ENCODE measurements at places on chromosomes 3 and 15.

GRCh38 chr3:147518465-147518864, 109.3 kb downstream of the ZIC1 start:
- no peak for DNase-seq

GRCh38 chr3:123379041-123379830, 69.7 kb downstream of the ADCY5 start:
- DNase-seq = no peak

- no peak for DNase-seq
Measured at GRCh38 chr3:25453619-25454004, 25.5 kb downstream of the RARB start.

- DNase-seq = no peak
Measured at GRCh38 chr15:56866803-56867202, 51.6 kb upstream of the TCF12 start.

DNA sequence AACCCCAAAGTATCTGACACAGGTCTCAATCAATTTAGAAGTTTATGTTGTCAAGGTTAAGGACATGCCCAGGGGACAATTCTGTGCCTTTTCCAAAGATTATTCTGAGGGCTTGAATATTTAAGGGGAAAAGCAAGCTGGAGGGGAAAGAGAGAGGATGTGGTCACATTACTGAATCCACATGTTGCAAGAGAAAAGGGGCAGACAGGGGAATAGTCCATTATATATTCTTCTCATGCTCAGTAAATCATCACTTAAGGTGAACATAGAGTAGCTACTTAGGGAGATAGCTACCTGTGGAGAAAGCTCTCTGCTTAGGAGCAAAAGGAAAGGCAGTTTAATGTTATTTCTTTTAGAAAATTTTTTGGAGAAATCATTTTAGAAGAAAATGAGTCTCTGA, 751.6 kb downstream of the SI start:
- no peak for DNase-seq

GRCh38 chr15:68518046-68518445, 60.7 kb upstream of the CORO2B start:
- DNase-seq = no peak

DNA sequence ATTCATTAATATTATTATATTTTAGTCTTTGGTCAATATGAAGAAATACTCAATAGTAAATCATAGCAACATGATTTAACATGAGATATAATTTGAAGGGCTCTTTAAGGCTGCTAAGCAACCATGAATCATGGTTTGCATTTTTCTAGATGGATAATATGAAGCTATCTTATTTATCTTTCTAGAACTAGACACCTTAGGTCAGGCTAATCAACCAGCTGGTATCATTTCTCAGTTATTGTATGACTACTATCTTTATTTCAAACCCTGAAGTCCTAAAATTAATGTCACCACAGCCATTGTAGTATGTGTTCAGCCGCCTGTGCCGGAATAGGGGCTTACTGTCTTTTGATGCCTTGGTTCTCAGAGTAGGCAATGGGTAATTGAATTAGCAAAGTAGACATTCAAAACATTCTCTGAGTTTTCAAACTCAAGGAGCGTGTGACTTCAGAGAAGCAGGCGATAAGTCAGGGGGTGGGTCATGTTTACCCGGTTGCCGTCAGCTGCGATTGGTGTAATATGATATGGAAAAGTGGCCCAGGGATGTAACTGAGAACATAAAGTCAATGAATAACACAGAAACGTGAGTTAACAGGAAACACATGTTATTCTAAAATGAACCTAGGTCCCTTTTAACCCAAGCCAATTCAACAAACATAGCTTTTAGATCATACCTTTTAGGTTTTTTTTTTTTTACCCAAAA, 93.4 kb upstream of the CTDSPL start:
- no peak for DNase-seq

DNA sequence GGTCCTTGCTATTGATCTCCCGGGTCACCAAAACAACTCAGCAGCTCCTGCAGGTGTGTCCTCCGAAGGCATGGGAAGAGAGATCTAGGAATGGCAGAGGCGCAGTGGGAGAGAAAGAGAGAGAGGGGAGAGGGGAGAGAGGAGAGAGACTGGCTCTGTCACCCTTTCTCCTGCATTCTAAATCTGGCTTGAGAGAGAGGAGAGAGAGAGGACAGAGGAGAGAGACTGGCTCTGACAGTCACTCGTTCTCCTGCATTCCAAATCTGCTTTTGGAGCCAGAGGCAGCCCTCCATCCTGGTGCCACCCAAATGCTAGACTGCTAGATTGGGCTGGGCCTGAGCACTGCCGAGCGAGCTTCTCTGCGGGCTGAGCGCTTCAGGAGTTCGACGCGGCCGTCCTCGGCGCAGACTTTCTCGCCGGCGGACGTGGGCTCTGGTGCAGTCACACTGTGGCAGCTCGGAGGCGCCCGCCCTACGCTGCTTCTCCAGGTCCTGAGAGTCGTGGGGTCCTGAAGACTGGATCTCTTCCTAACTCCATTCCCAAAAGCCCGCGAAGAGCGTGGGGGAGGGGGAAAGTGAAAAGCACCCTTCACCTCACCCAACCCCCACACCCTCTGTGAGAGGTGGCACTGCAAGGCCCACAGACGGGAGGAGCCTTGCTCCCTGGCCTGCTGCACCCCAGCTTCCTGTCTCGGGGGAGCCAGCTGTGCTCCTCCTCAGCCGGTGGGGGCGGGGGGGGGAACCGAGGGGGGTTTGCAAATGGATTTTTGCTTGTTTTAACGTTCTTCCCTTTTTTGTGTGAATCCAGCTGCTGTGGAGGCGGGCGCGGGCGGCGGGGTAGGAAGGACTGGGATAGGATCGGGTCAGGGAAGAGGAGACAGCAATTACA, 222.3 kb downstream of the MEIS2 start:
- DNase-seq = no peak

GRCh38 chr3:13657660-13658435, 108.9 kb downstream of the FBLN2 start:
- DNase-seq = peak; percentile 70

GRCh38 chr3:52106951-52107611, 47.1 kb downstream of the POC1A start:
- DNase-seq = no peak

DNA sequence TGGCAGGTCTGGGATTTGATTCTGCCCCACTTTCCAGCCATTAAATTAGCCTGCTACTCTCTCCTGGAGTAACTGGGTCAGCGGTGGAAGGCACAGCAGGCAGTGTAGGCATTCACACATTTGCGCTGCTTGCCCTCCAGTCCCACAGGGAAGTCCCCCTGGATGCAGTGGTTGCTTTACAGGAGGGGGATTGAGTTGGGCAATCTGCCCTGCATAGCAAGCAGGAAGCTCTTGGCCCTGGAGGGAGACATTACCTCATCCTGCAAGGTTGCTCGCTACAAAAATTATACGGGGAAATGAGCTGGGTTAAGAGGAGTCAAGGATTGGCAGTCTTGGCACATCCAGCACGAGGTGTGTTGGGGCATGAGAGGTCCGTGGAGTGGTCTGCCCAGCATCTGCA, 14.8 kb downstream of the MCM2 start:
- no peak for DNase-seq

DNA sequence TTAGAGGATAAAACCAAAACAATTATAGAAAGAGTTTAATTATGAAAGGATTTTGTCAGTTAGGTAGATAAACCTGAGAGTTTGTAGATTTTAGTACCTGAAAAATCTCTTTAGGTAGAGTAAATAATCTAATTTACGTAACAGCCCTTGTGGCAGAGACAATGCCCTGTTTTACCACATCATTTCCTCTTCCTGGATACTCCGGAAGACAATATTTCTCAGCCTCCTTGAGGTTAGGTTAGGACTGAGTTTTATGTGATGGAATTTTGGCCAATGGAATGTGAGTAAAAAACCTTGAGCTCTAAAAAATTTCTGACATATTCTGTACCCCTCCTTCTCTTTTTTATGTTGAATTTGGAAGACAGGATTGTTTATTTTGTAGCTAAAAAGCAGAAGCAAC, 50.7 kb upstream of the TPRG1 start:
- DNase-seq = no peak

DNA sequence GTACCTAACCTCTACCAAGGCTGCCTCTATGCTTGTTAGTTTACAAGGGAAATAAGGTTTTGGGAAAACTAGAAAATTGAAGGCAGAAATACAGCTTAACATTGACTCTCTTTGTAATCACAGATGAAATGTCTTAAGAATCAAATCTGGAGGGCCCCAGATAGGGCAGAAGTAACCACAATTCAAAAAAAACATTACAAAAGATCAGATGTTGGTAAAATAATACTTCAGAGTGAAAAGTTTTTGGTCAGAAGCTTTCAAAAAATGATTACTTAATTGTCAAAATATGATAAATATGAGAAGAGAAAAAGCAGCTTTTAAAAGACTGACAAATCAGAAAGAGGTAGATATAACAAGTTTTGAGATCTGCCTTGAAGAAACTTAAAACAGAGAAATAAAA, 425.1 kb upstream of the NECTIN3 start:
- DNase-seq = no peak

DNA sequence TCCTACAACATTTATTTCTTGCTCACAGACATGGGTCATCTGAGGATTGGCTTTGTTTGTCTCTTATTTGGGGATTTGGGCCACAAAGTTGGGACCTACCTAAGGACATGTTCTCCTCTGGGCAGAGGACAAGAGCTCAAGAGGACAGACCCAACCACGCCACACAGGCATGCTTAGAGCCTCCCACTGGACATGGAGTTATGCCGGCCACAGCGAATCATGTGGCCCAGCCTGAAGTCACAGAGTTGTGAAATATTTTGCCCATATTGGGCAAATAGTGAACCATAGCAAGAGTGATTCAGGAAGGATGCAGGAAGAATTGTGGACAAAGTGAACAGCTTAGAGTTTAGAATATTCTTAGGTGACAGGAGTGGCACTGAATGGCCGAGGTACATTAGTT, 9.9 kb downstream of the TRAK1 start:
- DNase-seq = no peak

DNA sequence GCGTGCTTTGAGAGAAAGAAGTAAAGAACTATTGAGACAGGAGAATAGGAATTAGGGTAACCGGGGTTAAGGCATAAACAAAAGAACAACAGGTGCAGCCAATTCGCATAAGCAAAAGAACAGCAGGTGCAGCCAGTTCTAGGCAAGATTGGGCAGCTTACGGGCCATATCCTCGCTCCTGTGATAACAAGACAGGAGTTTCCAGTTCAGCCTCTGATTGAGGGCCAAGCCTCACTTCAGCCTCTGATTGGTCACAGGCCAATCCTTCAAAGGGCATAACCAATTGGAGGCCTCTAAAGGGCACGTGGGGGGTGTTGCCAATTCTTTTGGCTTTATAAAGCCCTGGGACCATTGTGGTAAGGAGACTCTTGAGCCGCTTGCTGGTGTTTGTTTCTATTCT, 143.5 kb downstream of the GADL1 start:
- no peak for DNase-seq

DNA sequence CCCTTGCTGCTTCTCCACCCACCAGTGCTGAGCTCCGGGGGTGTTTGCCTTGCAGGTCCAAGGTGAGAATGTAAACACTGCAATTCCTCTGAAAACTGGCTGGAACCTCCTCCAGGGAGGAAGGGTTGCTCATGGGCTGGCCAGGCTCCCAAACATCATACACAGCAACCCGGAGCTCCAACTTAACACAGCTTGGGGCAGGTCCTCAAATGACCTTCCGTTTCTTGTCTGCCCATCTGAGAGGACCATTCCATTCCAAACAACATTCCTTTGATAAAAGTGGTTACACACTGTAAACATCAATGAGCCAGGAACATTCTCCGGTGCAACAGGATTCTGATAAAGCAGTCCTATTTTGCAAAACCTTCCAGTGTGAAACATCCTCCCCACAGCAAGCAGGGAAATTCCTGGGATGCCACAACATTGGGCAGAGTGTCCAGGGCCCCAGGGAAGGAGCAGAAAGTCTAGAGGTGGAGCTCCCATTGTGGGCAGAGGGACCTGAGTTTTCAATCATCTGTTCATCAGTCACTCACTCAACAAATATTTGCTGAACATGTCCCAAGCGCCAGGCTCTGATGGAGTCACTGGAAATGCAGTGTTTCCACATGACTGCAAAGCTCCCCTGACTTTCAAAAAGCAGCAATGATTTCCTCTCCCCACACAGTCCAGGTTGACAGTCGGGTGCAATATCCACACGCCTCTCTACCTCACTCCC, 7.3 kb upstream of the HEG1 start:
- DNase-seq = no peak

- DNase-seq = no peak
Measured at GRCh38 chr3:89320186-89320585, 212.8 kb downstream of the EPHA3 start.

DNA sequence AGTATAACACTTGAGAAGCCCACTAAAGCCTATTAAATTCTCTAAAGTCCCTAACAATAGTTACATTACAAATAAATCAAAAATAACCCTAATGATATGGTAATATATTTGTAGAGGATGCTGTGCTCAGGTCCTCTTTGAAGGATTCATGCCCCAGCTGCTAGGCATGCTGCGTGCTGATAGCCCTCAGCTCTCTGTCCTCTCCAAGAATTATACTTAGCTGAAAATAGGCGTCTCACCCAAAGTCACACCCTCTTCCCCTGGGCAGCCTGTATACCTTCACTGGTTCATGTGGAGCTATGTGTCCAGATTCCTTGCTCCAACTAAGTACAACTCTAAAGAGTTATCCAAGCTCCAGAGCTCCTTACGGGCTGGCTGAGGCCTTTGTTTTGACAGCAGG, 312.5 kb upstream of the ZNF385D start:
- no peak for DNase-seq

DNA sequence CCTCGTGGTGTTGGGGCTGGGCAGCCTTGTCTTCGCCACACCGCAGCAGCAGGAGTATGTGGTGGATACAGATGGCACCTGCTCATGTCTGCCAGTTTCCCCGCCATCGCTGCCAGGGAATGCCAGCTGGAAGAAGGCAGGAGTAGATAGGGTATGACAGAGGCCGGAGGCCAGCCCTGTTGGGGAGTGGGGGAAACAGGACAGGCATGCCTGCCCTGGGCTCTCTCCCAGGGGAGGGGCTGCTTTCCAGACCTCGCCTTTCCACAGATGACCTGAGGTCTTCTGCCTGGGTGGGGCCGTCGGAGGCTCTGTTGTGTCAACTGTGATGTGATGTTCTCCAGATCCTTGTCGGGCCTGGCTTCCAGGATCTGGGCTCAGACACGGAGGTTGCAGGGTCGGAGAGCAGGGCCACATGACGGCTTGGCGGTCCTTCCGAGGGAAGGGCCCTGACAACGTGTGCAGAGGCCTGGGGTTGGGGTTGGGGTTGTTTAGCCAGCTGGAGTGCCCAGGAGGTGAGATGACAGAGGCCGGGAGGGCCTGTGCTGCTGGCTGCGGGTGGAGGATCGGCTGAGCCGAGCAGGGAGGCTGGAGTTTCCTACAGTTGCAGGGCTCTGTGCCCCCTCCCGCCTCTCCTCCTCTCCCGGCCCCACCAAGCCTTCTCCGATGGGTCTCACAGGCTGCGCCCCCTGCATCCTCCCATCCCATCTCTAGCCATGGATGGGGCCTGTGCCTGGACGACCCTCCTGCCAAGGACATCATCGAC, 102.0 kb downstream of the TBC1D2B start:
- no peak for DNase-seq

DNA sequence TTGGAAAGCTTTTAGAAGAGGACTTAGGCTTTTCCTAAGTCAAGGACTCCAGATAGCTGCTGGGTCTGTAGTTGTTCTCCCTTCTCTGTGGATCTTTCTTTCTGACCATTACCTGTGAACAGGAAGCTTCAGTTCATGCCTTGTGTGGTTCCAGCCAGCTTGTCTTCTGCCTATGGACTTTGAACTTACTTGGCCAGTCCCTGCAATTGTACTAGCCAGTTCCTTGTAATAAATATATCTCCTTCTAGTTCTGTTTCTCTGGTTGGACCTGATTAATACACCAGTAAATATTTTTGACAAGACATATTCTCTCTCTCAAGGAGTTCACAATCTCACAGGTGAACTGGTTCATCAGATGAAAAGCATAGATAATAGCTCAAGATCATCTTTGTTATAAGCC, 341.3 kb upstream of the DPPA4 start:
- no peak for DNase-seq

- no peak for DNase-seq
Measured at GRCh38 chr15:51634591-51635198, 12.1 kb upstream of the DMXL2 start.

All from activated CD4-positive, alpha-beta T cell treated with anti-CD3 and anti-CD28 coated beads, Interleukin-2, amount 10 ng/mL, durations not matched to agents 7 days and 5 days (primary cell).